ENCODE measurements at places on chromosomes 6 and 20. TPM values are rescaled to one million over a fixed set of nuclear protein-coding genes. Genes with fewer than 3 reads are reported as not detected.

- H3K36me3 ChIP-seq: no peaks in the 10 kb centered on the region
- no peak overlapping the region for H3K27ac ChIP-seq
- peaks cover 4% of the 10 kb centered on the region for H3K27me3 ChIP-seq
Observed at GRCh38 chr6:87907521-87907920, 140.1 kb upstream of the SPACA1 start.

DNA sequence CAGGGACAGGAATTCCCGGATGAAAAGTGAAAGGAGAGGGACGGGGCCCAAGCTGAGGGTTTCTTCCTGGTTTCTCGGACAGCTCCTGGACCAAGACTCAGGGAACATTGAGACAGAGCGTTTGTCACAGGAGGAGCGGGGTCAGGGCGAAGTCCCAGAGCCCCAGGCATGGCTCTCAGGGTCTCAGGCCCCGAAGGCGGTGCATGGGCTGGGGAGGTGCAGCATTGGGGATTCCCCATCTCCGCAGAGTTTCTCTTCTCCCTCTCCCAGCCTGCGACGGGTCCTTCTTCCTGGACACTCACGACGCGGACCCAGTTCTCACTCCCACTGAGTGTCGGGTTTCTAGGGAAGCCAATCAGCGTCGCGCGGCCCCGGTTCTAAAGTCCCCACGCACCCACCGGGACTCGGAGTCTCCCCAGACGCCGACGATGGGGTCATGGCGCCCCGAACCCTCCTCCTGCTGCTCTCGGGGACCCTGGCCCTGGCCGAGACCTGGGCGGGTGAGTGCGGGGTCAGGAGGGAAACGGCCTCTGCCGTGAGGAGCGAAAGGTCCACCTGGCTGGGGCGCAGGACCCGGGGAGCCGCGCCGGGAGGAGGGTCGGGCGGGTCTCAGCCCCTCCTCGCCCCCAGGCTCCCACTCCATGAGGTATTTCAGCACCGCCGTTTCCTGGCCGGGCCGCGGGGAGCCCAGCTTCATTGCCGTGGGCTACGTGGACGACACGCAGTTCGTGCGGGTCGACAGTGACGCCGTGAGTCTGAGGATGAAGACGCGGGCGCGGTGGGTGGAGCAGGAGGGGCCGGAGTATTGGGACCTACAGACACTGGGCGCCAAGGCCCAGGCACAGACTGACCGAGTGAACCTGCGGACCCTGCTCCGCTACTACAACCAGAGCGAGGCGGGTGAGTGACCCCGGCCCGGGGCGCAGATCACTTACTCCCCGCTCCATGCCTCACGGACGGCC is 54.6 kb upstream of the POLR1H start:
- DNase-seq: peak; percentile 64
- H3K4me1 ChIP-seq: peaks cover 7% of the 10 kb centered on the region
- H3K36me3 ChIP-seq: no peaks in the 10 kb centered on the region
- H3K27me3 ChIP-seq: no peaks in the 10 kb centered on the region
- peak overlapping the region; percentile 11 for H3K27ac ChIP-seq

GRCh38 chr20:9323622-9324021 is 190.8 kb upstream of the LAMP5 start:
- no peaks in the 10 kb centered on the region for H3K4me1 ChIP-seq
- no peaks in the 10 kb centered on the region for H3K36me3 ChIP-seq
- H3K27me3 ChIP-seq: no peaks in the 10 kb centered on the region
- DNase-seq: no peak

DNA sequence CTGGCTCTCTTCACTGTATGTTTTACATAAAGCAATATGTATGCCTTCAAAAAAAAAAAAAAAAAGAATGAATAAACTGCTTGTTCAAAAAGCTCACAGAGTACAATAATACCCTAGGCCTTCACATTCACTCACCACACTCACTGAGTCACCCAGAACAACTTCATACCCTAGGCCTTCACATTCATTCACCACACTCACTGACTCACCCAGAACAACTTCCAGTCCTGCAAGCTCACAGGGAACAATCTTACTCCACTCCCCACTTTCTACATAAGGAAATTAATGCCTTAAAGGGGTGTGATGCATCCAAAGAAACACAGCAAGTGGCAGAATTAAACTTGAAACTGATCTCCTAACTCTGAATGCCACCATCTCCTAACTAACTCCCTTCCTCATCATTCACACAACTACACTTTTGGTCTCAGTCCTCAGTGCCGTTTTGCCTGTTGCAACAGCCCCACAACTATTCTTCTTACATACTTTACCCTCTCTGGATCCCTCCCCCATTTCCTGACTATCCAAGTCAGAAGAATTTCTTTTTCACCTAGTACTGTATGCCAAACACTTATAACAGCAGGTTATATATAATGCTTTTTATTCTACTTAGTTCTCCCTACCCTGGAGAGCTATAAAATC is 34.2 kb downstream of the NHSL1 start:
- DNase-seq: no peak
- no peaks in the 10 kb centered on the region for H3K27me3 ChIP-seq
- H3K36me3 ChIP-seq: no peaks in the 10 kb centered on the region
- no peak overlapping the region for H3K4me3 ChIP-seq

DNA sequence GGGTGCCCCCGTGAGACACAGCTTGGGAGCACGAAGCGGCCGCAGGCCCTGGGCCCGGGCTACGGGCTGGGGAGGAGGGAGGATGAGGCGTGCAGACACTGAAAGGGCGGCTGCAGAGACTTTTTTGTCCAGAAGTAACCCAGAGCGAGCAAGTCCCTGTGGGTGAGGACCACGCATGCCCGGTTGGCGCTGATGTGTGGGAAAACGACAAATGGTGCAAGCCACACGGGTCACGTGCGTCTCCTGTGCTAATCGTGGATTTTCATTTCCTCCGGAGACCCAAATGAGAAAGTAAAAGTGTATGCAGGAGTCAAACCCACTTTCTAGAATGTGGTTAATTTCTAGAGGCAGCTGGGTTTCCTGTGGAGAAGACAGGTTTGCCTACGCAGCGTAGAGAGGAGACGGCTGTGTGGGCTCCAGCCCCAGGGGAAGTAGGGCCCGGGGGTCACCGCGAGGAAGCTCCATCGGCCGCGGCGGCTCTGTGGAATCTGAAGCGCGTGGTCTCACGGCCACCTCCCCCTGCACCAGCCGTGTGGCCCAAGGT is 19.0 kb downstream of the DLL1 start:
- H3K36me3 ChIP-seq: no peaks in the 10 kb centered on the region
- no peak overlapping the region for H3K27ac ChIP-seq
- DNase-seq: peak; percentile 42
- no peak overlapping the region for H3K4me3 ChIP-seq
- no peaks in the 10 kb centered on the region for H3K27me3 ChIP-seq

DNA sequence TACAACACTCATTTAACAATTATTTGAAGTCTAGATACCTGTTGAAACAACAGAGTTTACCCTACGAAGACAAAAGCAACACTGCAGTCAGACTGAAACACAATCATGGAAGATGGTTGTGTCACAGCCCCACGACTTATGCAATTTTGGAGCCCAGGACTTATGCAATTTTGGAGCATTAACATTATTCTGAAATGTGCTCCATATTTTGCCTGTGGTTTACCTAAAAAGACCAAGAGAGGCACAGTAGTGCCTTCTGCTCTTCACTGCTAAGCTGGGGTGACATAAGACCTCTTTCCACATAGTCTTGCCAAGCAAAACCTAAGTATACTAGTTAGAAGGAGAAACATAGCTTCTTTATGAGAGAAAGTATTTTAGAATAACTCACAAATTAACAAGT is 216.5 kb downstream of the PTPRK start:
- no peak overlapping the region for H3K4me3 ChIP-seq
- H3K36me3 ChIP-seq: no peaks in the 10 kb centered on the region
- no peaks in the 10 kb centered on the region for H3K27me3 ChIP-seq
- no peak for DNase-seq

GRCh38 chr20:38515631-38516030 is 43.0 kb downstream of the RALGAPB start:
- DNase-seq: no peak
- H3K4me3 ChIP-seq: no peak overlapping the region
- peaks cover 12% of the 10 kb centered on the region for H3K4me1 ChIP-seq
- H3K27me3 ChIP-seq: no peaks in the 10 kb centered on the region
- H3K36me3 ChIP-seq: no peaks in the 10 kb centered on the region
- H3K27ac ChIP-seq: peak overlapping the region; percentile 60

GRCh38 chr6:121260651-121261102 is 73.6 kb downstream of the TBC1D32 start:
- no peak overlapping the region for H3K27ac ChIP-seq
- H3K36me3 ChIP-seq: no peaks in the 10 kb centered on the region
- H3K27me3 ChIP-seq: no peaks in the 10 kb centered on the region
- no peaks in the 10 kb centered on the region for H3K4me1 ChIP-seq

GRCh38 chr6:142112451-142113061 is 20.2 kb upstream of the GJE1 start:
- DNase-seq: peak; percentile 72
- no peaks in the 10 kb centered on the region for H3K4me1 ChIP-seq
- no peak overlapping the region for H3K27ac ChIP-seq

- no peaks in the 10 kb centered on the region for H3K36me3 ChIP-seq
- no peak for DNase-seq
- no peak overlapping the region for H3K4me3 ChIP-seq
- peak overlapping the region; percentile 10 for H3K27ac ChIP-seq
- peaks cover 7% of the 10 kb centered on the region for H3K4me1 ChIP-seq
- H3K27me3 ChIP-seq: no peaks in the 10 kb centered on the region
Observed at GRCh38 chr20:35876033-35876320, 78.3 kb downstream of the SCAND1 start.

- no peaks in the 10 kb centered on the region for H3K27me3 ChIP-seq
- H3K4me3 ChIP-seq: no peak overlapping the region
- H3K36me3 ChIP-seq: no peaks in the 10 kb centered on the region
- no peak for DNase-seq
- H3K4me1 ChIP-seq: no peaks in the 10 kb centered on the region
- H3K27ac ChIP-seq: no peak overlapping the region
Observed at GRCh38 chr20:56205346-56205745, 43.2 kb upstream of the MC3R start.

GRCh38 chr6:157954150-157955117 is 27.2 kb upstream of the SYNJ2 start:
- no peaks in the 10 kb centered on the region for H3K36me3 ChIP-seq
- no peaks in the 10 kb centered on the region for H3K27me3 ChIP-seq
- DNase-seq: no peak
- no peak overlapping the region for H3K27ac ChIP-seq
- H3K4me3 ChIP-seq: no peak overlapping the region
- no peaks in the 10 kb centered on the region for H3K4me1 ChIP-seq

GRCh38 chr6:144480473-144480872 is 195.3 kb downstream of the UTRN start:
- DNase-seq: no peak
- no peak overlapping the region for H3K27ac ChIP-seq
- no peaks in the 10 kb centered on the region for H3K27me3 ChIP-seq
- H3K4me1 ChIP-seq: peaks cover 24% of the 10 kb centered on the region

DNA sequence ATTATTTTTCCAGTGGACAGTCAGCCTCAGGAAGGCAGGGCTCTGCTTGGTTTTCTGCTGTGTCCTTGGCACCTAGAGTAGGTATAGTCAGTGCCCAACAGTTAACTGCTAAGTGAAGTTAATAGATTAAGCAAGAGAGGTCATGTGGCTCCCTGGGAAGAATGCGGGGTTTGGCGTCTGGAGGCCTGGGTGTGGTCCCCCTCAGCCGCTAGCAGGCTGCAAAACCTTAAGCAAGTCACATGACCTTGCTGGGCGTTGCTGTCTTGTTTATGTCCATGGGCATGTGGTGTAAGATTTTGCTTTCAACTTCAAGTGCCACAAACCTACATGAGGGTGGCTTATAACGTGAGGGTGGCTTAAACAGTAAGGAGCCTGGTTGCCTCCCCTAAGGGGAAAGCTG is 75.5 kb upstream of the SCP2D1 start:
- H3K4me3 ChIP-seq: no peak overlapping the region
- no peak for DNase-seq
- H3K4me1 ChIP-seq: peaks cover 12% of the 10 kb centered on the region
- no peaks in the 10 kb centered on the region for H3K36me3 ChIP-seq
- H3K27ac ChIP-seq: no peak overlapping the region

- DNase-seq: peak; percentile 46
- no peak overlapping the region for H3K4me3 ChIP-seq
- H3K36me3 ChIP-seq: no peaks in the 10 kb centered on the region
- H3K27me3 ChIP-seq: no peaks in the 10 kb centered on the region
- H3K27ac ChIP-seq: no peak overlapping the region
- peaks cover 24% of the 10 kb centered on the region for H3K4me1 ChIP-seq
Observed at GRCh38 chr20:36098364-36098763, 56.2 kb upstream of the EPB41L1 start.

DNA sequence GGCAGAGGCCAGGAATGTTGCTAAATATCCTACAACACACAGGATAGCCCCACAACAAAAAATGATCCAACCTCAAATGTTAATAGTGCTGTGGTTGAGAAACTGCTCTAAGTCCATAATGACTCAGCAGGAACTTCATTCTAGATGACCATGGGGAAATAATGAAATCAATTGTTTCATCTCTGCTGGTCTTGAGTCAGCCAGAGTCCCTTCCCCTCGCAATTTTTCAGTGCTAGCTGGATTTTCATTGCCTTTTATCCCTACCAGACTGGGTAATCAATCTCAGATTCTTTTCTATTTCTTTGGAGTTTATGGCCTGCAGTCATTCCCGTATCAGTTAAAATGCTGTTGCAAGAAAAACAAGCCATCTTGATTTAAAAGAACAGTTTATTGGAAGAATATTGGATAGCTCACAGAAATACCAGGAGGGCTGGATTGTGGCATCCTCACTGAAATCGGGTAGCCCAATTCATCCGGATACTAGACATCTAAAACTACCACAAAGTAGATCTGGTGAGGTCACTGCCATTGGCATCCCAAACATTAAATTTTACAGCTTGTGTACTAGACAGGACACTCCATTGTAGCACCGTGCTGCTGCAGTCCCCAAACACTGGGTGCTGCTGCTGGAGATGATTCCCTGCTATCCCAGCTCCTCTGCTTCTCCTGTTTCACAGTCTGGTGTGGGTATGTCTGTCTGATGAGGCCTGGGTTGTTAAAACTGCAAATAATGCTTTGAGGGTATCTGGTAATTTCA is 30.3 kb upstream of the POPDC3 start:
- no peaks in the 10 kb centered on the region for H3K4me1 ChIP-seq
- H3K27ac ChIP-seq: no peak overlapping the region
- H3K4me3 ChIP-seq: no peak overlapping the region
- no peak for DNase-seq
- no peaks in the 10 kb centered on the region for H3K36me3 ChIP-seq

GRCh38 chr6:108027594-108027993 is 46.9 kb downstream of the OSTM1 start:
- no peak overlapping the region for H3K27ac ChIP-seq
- no peak for DNase-seq
- H3K27me3 ChIP-seq: no peaks in the 10 kb centered on the region

The SEMG1 gene
- not detected for total RNA-seq

The KIF6 gene
- total RNA-seq: 0.52 TPM

The HLA-G gene
- total RNA-seq: 0.76 TPM

The EYA2 gene
- 0.54 TPM for total RNA-seq

The TREM2 gene
- 0.67 TPM for total RNA-seq

The CTCFL gene
- total RNA-seq: 0.14 TPM

The AVP gene
- not detected for total RNA-seq

The HDGFL1 gene
- not detected for total RNA-seq

The SMLR1 gene
- not detected for total RNA-seq
